ENCODE measurements at places on chromosomes 11 and 22.
A peak's percentile ranks its signal among the peaks of the same experiment; 100 is the strongest.

GRCh38 chr22:38104084-38104483, 6.4 kb downstream of the BAIAP2L2 start:
- DNase-seq = peak; percentile 56

GRCh38 chr11:898540-899190, 11.9 kb downstream of the CHID1 start:
- DNase-seq = no peak

- no peak for DNase-seq
Measured at GRCh38 chr22:43234264-43234988, 47.5 kb upstream of the TTLL12 start.

- peak; percentile 54 for DNase-seq
Measured at GRCh38 chr22:44049486-44050231, 25.6 kb downstream of the PARVB start.

DNA sequence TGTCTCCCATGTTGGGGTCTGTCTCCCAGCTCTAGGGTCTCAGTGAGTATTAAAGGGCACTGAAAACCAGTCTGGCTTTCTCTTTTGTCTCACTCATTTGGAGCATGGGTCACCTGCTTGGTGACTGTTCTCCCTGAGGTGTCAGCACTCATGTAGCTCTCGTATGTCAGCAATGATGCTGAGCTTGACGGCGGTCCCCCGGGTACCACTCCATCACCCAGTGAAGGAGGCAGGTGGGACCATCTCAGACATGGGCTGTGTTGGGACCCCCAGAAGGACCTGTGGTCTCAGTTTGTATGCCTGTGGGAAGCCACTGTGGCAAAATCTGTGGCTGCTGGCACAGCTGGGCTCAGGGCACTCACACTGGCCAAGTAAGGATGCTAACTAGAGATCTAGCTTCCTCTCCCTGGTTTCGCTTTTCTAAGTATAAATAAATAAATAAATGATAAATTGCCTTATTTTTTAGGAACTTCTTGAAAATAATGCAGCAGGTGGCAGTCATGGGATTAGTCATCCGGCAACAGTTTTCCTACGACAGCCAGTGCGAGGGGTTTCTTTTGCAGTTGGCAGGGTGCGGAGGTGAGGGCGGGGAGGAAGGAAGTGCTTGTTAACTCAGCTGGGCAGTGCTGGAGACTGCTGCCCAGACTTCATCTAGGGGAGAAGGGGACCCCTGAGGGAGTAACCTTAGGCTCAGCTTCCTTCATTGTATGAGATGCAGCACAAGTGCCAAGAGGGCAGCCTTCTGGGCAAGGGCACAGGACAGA, 48.8 kb downstream of the OSBP2 start:
- no peak for DNase-seq

GRCh38 chr11:21775911-21776310, 417.0 kb upstream of the ANO5 start:
- DNase-seq = no peak

DNA sequence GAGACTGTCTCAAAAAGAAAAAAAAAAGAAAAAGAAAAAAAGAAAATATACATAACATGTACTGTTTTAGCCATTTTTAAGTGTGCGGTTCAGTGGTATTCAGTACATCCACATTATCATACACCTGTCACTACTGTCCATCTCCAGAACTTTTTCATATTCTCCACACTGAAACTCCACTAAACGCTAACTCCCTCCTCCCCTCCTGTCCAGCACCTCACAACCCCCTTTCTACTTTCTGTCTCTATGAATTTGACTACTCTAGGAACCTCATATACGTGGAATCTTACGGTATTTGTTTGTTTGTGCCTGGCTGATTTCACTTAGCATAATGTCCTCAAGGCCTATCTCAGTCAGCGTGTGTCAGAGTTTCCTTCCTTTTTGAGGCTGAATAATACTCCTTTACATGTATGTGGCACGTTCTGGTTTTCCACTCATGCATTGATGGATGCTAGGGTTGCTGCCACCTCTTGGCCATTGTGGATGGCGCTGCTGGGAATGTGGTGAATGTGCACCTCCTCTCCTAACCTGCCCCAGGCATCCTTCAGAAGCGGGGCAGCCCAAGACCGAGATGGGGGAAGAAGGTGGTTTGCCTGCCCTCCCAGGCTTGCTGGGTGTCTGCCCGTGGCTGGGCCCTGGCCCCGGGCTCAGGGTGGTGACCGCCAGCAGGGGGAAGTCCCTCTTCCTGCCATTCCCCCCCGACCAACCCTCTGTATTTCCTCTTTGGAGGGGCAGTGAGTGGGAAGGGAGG, 60.5 kb downstream of the BCR start:
- peak; percentile 73 for DNase-seq

GRCh38 chr11:69943066-69943465, 123.8 kb upstream of the FGF3 start:
- DNase-seq = peak; percentile 49

DNA sequence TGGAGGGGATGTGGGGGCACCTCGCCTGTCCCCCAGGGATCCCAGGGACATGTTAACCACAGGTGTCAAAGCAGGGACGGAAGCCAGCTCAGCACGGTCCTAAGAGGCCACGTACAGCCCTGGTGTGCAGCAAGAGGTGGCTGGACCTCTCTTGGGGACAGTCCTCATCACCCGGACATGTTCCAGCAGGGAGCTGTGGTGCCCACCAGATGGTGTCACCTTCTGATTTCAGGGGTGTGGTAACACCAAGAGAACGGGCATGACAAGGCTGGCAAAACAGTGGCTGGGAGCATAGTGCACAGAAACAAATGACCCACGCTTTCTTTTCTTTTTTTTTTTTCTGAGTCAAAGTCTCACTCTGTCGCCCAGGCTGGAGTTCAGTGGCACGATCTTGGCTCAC, 25.6 kb upstream of the COMT start:
- no peak for DNase-seq

DNA sequence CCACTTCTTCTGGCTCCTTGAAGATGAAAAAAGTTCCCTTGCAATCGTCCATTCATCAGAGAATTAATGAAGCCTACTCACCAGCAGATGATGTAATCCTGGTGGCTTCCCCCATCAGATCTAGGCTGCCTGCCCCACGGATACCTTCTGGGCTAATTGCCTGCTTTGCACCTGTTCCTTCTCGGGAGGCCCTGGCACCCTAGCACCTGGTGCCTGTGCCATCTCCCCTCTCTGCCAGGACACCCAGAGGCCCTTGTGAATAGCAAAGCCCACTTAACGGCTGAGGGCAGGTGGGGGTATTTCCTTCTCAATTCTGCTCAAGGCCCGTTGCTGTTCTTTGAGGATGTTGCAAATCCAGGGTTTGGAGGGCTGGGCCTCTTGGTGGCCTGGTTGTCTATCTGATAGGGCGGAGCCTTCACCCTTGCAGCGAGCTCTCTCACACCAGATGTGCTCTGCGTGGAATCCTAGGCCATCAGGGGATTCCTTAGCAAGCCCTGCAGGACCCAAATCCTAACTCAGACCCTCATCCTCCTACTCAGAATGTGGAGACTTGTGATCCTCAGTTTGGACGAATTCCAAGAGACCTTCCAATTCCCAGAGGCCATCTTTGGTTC, at the start of gene LMO2:
LMO2 (minus strand) TSS at position 363 of the 614 bp plus-strand sequence. CDS start 22,360 bp downstream, outside the sequence.
- DNase-seq = peak; percentile 92

GRCh38 chr11:33067294-33067693, 27.9 kb downstream of the TCP11L1 start:
- no peak for DNase-seq

DNA sequence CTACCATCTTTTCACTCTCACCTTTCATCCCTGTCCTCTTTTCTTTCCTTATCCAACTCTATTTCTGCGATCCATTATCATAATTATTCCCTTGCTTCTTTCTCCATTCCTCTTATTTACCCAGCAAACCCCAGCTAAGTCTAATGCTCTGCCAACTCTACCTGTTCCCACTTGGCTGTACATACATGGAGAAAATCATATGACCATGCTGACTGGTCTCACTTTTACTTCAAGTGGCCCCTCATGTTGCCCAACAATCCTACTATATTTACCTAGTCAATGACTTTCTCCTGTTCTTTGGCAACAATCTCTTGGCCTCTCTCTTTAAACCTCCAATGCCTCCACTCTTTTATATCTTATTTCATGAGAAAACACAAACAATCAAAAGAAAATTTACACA, 94.1 kb downstream of the USP35 start:
- no peak for DNase-seq

DNA sequence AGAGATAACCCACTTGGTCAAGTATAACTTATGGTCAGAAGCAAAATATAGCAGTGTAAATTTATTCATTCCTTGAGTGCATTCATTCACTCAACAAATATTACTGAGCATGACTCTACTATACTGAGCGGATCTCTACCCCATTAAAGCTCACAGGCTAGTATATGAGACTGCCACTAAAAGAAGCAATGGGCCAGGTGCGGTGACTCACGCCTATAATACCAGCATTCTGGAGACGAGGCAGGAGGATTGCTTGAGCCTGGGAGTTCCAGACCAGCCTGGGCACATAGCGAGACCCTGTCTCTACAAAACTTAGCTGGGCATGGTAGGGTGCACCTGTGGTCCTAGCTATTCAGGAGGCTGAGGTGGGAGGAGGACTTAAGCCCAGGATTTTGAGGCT, 197.6 kb upstream of the BLID start:
- DNase-seq = no peak

DNA sequence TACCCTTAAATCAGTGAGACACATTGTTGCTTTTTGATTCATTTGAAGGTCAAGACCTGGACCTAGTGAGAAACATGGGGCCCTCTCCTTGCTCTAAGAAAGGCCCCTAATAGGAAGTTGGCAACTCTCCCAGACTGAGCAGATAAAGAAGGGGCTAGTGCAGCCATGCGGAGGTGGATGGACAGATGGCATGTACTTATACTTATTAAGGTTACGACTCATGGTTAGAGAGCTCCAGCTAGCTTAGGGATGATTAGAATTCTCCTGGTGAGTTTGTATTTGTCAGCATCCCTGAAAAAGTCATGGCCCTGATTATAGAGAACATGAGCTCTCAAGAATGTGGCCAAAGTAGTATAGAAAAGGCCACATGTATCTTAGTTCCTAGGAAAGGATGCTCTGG, 112.1 kb upstream of the BDNF start:
- DNase-seq = no peak

DNA sequence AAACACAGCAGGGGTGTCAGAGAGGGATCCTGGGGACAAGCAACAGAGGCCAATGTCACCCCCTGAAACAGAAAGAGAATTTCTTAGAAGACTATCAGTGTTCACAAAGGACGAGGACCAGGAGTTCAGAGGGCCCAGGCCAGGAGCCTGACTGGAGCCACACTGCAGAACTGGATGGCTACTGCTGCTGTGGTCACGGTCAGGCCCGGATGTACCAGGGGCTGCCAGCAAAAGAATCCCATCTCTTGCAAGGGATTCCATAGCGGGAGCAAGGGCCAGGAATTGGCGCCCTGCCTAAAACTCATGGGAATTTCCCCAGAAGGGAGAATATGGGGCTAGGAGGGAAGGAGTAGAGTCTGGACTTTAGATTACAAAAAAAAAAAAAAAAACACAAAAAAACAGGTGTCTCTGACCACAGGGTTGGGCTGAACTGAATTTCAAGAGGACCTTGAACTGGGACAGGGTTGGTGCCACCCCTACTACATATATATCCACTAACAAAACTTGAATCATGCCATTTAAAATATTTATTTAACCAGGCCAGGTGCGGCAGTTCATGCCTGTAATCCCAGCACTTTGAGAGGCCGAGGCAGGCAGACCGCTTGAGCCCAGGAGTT, 15.7 kb upstream of the KCTD14 start:
- DNase-seq = no peak

DNA sequence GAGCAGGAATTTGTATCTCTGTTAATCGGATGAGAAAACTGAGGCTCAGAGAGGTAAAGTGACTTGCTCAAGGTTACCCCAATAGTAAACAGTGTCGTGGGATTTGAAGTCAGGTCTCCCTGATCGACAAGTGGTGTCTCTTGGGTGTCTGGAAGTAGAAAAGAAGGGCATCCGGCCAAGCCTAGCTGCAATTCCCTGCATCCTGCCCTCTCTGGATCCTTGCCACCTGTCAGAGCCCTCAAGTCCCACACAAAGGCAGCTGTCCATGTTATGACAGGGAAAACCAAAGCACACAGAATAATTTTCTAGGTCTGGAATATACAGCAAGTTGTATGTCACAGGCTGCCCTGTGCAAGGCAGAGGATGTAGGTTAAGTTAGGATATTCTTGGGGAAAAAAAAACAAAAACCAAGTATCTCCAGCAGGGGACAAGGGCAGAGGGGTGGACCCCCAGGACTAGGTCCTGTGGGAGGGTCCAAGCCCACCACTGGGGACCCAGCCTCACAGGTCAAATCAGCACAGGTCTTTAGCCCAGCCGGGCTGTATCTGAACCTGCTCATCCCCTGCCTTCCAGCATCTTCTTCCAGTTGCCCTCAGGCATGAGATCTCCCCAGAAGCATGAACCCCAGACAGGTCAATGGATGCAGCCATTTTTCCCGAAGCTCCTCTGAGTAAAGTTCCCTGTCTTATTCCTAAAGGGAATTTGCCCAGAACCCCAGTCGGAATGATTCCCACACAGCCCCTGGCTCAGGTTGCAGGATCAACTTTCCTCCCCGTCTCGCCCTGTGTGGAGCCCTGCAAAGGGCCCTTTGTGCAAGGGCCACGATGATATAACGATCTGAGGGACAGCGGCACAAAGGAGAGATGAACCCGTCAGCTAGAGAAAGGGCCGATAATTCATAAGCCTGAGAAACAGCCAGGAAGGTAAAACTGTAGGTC, 15.0 kb downstream of the USH1C start:
- DNase-seq = no peak

- no peak for DNase-seq
Measured at GRCh38 chr11:91773090-91773489, 451.5 kb upstream of the FAT3 start.

DNA sequence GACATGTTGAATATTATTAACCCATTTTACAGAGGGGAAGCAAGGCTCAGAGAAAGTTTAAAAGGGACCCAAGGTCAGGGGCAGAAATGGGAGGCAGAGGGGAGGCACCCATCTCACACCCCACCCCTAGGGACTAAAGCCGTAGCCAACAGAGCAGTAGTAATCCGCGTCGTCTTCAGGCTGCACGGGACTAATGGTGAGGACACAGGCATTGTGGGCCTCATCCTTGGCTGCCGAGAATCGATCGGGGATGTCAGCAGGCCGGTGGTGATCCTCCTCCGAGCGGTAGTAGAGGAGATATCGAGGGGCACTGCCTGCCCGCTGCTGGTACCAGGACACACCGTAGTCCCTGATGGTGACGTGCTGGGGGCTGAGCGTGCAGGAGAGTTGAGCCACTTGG, 1.5 kb downstream of the VPREB3 start:
- no peak for DNase-seq

DNA sequence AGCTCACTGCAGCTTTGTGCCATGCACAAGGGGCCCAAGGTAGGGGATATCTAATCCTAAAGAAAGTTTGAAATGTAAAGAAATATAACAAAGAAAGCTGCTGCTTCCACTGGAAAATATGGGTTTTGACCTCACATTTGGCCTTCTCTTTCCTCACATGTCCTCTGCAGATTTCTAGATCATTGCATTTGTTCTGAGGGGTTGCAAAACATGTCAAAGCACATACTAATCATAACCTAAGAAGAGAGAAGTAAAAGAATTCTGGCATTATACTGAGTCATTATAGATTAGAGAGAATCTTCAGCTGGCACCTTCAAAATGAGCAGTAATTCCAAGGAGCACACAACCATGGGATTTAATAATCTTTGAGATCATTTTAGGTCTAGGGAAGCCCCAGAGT, 92.5 kb upstream of the CHRM4 start:
- DNase-seq = no peak

- DNase-seq = no peak
Measured at GRCh38 chr11:69921128-69922014, 102.2 kb upstream of the FGF3 start.

- DNase-seq = peak; percentile 89
Measured at GRCh38 chr11:64971421-64972233, at the start of gene MAJIN. Gene MAJIN, minus strand, starts transcription at chr11:64972108. Its CDS starts 12,703 bp downstream, at chr11:64959405.

All from hematopoietic multipotent progenitor cell treated with erythropoietin and hydrocortisone succinate and interleukin-3 and kit ligand, for 6 days (in vitro differentiated cells).